OCI-LY7 (cell line): ENCODE measurements at places on chromosomes 7 and 10.
A peak's percentile ranks its signal among the peaks of the same experiment; 100 is the strongest.

DNA sequence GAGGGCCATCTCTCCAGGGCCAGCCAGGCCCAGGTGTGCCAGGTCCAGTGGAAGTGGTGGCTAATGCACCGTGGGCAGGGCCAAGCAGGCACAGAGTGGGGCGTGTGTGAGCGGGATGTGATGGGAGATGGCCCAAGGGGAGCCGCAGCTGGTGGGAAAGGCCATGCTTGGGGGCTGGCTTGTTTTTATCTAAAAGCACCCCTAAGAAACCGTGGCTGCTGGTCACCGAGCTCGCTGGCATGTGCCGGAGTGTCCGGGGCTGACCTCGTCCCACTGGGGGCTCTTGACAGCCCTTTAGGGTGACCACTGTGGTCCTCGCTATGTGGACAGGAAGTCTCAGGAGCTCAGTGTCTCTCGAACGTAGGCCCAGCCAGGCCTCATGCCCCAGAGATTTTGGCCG lies 582.4 kb upstream of the FOXK1 start:
- DNase-seq, result no peak

DNA sequence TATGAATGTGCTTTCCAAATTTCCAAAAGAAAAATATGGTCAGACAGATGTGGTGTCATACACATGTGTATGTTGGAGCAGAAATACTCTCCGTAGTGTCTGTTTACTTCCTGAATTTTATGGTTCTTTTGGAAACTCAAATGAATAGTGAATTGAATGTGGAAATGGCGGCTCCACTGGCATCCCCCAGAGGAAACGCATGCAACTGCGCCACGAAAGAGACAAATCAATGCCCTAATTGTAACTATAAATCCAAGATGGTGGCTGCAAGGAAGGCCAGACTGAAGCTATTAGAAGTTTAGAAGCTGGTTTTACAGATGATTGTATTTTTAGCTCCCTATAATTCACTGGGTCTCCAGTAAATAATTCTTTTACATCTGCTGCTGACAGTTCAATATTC lies 246.7 kb downstream of the FGFR2 start:
- DNase-seq, result no peak

- no peak for DNase-seq
Measured at GRCh38 chr10:79001082-79001885, 67.5 kb upstream of the ZMIZ1 start.

GRCh38 chr7:96497567-96497966 lies 175.7 kb upstream of the SLC25A13 start:
- DNase-seq, result no peak

DNA sequence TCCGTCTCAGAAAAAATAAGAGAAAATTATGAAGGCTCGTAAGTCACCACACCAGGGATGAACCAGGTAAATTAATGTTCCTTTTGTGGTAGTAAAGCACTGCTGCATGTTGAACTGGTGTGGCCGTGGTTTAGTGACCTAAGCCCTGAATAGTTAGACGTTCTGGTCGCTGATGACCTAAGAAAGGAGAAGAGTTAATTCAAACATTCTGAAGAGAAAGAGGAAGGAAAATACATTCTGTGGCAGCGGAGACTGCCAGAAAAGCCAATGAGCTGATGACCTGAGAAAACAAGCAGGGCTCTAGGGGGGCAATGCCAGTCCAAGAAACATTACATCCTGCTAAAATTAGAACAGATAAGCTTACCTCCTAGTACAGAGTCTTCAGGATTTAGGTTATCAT lies 17.5 kb downstream of the DNAJC9 start:
- no peak for DNase-seq

- no peak for DNase-seq
Measured at GRCh38 chr7:83791737-83792136, 142.8 kb upstream of the SEMA3E start.

DNA sequence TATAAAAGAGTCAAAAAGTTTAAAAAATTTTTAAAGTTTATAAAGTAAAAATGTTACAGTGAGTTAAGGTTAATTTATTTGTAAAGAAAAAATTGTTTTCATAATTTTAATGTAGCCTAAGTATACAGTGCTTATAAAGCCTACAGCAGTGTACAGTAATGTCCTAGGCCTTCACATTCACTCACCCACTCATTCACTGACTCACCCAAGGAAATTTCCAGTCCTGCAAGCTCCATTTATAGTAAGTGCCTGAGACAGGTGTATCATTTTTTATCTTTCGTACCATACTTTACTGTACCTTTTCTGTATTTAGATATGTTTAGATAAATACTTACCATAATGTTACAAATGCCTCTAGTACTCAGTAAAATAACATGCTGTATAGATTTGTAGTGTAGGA lies 269.7 kb upstream of the PHF14 start:
- DNase-seq, result no peak

DNA sequence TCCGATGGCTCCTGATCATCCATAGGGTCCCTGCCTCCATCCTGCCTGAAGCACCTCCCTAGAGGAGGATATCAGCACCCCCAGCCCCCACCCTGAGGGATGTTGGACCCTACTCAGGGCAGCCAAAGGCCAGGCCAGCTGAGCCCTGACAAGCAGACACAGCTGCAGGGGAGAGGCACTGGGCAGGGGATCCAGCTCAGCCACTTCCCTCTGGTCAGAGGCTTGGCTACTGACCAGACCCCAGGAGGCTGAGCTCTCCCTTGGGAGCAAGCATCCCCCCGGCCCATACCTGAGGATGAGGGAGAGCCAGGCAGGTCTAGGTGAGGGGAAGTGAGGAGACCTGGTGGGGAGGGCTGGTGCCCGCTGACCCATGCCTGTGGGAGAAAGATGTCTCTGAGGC lies 6.6 kb downstream of the LDB3 start:
- DNase-seq, result no peak

GRCh38 chr7:91526404-91526803 lies 262.2 kb downstream of the FZD1 start:
- no peak for DNase-seq

DNA sequence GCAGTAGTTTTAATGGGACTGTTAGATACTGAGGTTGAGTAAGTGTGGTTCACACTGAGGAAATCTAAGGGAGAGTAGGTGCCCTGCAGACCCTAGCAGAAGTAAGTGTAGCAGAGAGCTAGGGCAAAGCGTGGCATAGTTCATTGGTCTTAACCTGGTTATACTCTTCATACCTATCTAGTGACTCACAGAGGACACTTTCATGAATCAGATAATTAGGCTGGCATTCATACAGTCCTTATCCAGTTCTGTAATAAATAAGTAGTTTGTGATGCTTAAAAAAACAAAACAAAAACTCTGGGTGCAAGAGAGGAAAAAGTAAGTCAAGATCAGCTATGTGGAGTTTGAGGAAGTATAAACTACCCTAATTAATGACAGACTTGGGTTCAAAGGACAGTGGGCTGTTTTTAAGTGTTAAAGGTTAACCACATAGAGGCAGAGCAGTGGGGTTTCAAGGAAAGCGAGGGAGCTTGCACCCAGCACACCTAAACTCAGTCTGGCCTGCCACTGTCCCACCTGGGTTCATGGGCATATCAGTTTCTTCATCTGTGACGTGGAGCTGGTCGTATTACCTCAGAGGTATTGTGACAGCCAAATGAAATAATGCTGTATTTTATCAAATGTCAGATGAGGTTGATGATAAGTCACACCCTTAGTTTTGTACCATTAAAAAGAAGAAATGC lies 27.1 kb downstream of the LMTK2 start:
- peak; percentile 4 for DNase-seq

DNA sequence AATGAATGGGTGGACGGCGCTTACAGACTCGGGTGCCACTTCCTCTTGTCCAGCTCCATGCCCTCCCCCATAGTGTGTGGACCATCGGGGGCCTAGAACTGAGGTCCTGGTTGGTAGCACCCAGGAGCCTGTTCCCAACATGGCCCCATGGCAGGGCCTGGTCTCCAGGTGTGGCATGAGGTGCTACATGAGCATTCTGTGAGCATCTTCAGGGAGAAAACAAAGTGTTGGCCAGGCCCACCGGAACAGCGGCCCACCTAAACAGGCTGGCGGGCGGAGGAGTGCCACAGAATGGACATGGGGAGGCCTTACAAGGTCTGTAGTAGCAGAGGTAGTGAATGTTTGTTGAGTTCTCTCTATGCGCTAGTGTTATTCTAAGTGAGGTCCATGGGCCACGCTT lies 76.9 kb downstream of the PARP12 start:
- DNase-seq, result no peak

GRCh38 chr10:127228195-127228787 lies 31.9 kb upstream of the INSYN2A start:
- DNase-seq, result no peak

GRCh38 chr10:8665322-8665721 lies 610.8 kb downstream of the GATA3 start:
- no peak for DNase-seq

DNA sequence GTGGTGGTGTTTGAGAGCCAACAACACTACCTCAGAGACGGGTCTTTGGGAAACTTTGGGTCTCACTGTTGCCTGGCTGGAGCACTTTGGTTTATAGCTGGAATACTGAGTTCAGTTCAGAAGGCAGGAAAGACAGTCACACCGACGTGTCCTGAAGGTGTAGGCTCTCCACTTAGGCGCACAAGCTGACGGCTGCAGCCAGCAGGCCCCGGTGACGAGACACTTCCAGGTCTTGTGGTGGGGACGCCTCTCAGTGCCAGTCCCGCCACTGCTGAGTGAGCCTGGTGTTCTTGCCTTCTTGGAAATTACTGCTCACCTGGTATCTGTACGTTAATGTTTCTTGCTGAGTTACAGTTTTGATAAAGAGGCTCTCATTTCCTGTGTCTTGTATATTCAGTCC lies 74.0 kb downstream of the WDR37 start:
- no peak for DNase-seq

DNA sequence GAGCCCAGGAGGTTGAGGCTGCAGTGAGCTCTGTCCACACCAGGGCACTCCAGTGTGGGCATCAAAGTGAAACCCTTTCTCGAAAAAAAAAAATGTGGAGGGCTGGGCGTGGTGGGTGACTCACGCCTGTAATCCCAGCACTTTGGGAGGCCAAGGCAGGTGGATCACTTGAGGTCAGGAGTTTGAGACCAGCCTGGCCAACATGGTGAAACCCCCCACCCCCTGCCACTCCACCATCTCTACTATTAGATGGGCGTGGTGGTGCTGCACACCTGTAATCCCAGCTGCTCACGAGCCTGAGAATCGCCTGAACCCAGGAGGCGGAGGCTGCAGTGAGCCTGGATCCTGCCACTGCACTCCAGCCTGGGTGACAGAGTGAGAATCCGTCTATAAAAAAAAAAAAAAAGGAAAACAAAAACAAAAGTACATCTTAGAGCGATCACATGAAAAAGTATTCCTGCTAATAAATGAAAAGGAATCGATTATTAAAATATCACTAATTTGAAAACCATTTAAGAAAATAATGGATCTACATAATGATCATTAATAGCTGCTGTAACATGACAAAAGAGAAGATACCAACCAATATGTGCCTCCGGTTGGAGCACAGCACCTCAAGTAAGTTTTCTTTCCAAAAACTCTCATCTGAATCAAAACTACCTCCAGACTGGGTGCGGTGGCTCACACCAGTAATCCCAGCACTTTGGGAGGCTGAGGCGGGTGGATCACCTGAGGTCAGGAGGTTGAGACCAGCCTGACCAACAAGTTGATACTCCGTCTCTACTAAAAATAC lies 4.9 kb downstream of the HNRNPF start:
- no peak for DNase-seq

DNA sequence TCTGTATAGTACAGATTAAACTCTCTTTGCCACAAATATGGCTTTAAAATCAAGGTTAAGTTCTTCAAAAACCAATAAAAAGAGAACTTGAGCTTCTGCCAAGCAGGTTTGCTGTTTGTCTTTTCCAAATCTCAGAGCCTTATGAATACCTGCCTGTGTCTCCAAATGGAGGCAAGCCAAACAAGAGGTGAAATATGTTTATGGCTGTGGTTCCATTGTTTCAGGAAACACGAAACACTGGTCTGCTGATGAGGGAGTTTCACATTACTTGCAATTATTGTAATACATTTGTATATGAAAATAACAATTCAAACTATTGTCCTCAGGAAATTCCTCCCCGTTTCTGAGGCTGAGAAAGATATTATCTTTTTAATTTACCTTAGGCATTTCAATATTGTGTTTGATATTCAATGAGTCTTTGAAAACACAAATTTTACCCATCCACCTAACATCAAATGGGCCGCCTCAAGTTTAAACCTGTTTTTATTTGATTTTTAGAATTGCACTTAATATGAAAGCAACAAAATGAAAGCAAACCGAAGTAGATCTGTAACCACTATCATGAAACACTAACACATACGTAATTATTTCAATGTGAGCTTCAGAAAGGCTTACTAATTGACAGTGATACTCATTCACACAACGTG lies 359.3 kb downstream of the HGF start:
- DNase-seq, result no peak
